ENCODE measurements at places on chromosomes 13 and 19. TPM values are rescaled to one million over a fixed set of nuclear protein-coding genes. Genes with fewer than 3 reads are reported as not detected.

- no peak for DNase-seq
These were observed 68.2 kb upstream of the LSM14A start for GRCh38 chr19:34104096-34104495.

- DNase-seq = no peak
These were observed 259.4 kb upstream of the DACH1 start for GRCh38 chr13:72126424-72126823.

DNA sequence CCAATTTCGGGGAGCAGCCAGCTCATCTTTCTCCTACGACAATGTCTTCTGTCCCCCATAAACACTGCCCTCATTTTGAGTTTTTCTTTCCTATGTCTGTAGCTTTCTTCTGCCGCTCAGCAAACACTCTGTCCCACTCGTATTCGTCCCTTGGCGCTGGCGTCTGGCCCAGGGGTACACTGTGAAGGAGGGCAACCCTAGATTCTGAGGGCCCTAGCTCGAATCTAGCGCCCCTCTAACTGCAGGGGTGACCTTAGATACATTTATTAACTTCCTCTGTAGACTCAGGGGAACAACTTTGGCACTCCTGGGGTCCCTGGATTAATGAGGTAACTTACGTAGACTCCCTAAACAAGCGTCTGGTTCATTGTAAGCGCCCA is 677 bp upstream of the LRCH1 start:
- no peak for DNase-seq

GRCh38 chr13:106490569-106491321 is 44.7 kb downstream of the EFNB2 start:
- DNase-seq = no peak

GRCh38 chr19:49932041-49932451 is 2.7 kb upstream of the NUP62 start:
- no peak for DNase-seq

DNA sequence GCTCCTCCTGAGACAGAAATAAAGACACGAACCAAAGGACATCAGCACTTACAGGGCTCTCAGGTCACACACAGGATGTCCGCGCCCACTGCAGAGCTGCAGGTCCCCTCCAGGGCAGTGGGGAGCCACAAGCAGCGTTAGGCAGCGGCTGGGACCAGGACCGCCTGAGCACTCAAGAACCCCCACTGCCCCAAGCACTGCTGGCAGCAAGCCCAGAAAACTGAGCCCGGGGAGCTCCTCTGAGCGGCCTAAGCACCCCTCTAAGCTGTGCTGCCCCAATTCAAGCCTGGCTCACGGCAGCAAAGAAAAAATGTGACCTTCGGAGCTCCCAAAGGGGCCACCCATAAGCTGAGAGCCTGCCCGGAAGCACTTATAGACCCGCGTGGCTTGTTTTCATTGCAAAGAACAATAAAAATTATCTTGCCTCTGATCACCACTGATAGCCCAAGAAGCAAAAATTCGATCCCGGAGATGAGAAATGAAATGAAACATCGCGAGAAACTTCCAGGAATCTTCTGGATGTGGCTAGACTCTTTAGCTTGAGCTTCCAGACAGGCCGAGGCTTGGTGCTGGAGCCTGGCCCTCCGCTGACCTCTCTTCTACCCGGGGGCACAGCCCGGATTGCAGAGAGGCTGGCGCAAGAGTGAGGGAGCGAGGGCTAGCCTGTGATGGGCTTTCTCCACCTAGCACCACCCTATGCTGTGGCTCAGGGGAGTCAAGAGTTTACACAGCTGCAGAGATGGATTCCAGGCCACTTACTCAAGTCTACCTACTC is 6.3 kb downstream of the DPP9 start:
- DNase-seq = no peak

DNA sequence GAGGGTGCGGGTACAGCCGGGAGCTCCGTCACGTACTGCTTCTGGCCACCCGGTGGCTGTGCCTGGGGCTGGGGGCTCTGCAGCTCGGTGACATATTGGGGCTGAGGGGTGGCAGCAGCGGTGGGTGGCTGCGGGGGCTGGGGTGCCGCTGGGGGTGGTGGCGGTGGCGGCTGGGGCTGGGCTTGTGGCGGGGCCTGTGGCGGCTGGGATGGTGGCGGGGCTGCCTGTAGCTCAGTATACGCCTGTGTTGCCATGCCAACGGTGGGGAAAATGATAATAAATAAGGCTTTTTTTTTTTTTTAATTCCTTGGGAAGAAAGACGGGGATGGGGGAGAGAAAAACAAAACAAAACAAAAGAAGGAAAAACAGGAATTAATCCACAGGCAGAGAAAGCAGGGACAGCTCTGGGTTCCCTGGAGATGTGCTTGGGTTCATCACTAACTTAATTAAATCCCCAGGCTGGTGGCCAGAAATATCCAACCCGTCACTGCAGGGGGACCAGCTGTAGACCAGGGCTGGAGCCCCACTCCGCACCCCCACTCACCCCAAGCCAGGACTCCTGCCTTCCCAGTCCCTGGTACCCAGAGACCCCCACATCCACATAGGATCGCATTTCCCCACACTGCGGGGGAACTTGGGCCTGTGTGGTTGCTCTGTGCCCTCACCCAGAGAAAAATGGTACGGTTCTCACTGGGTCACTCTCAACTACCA is 12.4 kb downstream of the RFX1 start:
- DNase-seq = no peak

GRCh38 chr19:1767464-1767933 is 14.2 kb downstream of the ONECUT3 start:
- no peak for DNase-seq

DNA sequence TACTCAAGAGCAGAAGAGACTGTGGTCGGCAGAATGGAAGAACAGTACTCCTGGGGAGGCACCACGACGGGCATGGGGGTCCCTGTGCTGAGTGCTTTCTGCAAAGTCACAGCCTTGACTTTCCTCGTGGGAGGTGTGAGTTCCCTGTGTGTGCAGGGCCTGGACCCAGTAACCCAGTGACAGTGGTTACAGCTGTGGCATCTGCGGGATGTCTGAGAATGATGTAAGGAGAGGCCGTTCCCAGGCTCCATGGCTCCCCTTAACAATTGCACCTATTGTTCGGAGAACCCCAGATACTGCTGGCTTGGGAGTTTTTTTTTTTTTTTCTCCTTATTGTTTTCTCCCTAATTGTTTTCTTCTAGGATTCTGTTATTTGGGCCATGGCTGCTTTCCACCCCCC is 5.1 kb upstream of the NANOS2 start:
- no peak for DNase-seq

DNA sequence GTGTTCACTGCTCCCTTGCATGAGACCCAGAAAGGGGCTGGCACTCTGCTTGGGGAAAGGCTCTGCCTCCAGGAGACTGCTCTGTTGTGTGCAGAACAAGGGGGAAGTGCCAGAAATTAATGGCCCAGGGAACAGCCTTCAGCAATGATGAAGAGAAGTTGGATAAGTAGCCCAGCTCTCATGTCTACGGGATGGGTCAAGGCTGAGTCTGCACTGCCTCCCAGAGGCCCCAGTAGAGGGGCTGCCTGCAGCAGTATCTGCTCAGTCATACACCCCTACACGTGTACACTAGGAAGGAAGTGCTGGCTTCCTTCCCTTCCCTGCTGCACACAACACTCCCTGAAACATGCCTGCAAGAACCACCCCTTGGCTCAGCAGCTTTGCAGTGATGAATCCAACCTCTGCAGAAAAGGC is 54.6 kb upstream of the URI1 start:
- no peak for DNase-seq

GRCh38 chr13:72782717-72783116 is 784 bp downstream of the PIBF1 start:
- DNase-seq = no peak

DNA sequence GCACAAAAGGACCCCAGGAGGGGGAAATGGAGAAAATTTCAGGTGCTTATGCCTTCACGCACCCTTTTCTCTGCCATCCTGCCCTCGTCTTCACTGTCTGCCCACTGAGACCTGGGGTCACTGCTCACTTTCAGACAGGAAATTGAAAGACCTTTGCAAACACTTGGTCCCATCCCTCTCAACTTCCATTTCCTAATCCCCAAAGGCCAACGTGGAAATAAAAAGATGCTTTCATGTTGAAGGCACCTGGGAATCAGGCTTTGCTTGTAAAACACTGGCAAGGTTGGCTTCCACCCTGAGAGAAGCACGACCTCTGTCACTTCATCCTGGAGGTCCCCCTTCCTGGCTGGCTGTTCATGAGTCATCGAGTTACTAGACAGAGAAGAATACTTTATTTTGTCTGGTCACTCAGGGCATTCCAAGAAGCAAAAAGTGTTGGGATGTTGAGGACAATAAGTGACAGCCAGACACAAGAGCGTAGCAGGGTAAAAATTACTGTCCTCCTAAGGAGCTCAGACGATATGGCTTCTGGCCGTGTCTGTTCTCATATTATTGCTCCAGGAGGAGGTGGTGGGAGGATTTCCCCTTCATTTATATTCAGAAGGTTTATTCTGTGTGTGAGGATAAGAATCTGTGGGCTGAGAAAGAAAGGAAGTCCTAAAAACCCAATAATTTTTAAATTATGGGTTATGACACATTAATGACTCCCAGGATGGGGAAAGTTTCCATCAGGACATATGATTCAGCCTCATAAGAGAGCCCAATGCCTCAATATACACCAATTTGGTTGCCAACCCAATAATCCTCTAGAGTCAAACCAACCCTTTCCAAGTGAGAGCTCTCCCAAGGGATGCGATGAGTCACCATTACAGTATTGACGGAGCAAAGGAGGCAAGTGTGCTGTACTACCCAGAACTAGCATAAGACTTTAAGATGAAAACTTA is 409.0 kb downstream of the COG6 start:
- DNase-seq = peak; percentile 49

GRCh38 chr13:71457645-71458044 is 409.4 kb downstream of the DACH1 start:
- no peak for DNase-seq

- DNase-seq = no peak
These were observed 511 bp downstream of the GARRE1 start for GRCh38 chr19:34254698-34255432.

DNA sequence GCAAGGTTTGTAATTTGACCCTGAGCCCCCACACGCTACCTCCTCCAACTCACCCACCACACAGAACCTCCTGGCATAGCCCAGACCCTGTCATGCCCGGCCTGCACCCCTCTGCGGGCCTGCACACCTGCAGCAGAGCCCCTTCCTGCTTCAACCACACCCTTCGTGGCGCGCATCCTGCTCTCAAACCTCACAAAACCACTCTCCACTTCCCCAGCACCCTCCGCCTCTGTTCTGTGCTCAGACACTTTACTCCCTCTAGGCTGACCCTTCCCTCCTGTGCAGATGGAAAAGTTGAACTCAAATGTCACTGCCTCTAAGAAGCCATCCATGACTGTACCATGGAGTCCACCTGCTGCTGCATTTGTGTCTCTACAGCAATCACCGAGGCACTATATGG is 28.5 kb downstream of the FAAP24 start:
- DNase-seq = no peak

DNA sequence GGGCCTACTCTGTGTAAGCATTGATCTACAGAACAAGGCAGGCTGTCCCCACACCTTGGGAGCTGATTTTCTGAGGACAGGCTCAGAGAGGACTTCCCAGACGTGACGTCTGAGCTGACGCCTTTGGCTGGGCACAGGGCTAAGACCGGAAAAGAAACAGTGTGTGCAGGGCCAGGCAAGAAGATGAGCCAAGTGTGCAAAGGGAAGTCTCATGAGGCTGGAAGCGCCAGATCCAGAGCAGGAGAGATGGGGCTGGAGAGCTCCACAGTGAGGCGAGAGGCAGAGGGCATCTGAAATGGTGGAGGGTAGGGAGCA is 12.7 kb downstream of the IGLON5 start:
- no peak for DNase-seq

DNA sequence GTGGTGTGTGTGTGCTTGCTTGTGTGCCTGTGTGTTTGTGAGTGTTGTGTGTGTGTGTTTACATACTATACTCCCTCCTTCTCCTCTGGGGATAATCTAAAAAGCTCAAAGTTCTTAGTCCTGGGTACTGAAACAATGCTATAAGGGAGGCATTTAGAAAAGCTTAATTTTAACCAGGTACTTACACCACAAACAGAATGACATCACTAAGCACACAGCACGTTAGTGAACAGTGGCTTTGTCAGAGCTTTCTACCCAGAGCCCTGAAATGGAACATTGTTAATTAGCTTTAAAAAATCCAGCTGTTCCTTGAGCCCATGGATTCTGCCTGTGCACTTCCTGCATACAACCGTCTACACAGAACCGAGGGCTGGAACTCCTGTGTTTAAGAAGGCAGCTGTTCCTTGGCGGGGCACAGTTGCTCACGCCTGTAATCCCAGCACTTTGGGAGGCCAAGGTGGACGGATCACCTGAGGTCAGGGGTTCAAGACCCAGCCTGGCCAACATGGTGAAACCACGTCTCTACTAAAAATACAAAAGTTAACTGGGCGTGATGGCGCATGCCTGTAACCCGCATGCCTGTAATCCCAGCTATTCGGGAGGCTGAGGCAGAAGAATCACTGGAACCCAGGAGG is 69.6 kb upstream of the RNF113B start:
- no peak for DNase-seq

DNA sequence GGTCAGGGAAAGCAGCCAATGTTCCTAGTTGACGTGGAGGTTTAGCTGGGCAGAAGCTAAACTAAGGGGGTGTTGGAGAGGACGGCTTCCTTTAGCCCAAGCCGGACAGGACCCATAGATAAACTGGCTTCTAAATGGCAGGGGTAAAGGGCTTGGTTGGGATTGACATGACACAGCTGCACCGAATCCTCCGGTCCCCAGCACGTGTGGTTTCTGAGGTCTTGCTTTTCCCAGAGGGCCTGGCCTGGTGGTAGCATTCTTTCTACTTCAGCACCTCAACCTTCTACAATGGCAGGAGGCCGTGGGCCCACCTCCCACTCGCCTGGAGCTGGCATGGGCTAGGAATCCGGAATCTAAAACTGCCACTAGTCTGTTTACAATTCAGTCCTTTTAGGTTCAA is 163.0 kb downstream of the FGF9 start:
- DNase-seq = no peak

DNA sequence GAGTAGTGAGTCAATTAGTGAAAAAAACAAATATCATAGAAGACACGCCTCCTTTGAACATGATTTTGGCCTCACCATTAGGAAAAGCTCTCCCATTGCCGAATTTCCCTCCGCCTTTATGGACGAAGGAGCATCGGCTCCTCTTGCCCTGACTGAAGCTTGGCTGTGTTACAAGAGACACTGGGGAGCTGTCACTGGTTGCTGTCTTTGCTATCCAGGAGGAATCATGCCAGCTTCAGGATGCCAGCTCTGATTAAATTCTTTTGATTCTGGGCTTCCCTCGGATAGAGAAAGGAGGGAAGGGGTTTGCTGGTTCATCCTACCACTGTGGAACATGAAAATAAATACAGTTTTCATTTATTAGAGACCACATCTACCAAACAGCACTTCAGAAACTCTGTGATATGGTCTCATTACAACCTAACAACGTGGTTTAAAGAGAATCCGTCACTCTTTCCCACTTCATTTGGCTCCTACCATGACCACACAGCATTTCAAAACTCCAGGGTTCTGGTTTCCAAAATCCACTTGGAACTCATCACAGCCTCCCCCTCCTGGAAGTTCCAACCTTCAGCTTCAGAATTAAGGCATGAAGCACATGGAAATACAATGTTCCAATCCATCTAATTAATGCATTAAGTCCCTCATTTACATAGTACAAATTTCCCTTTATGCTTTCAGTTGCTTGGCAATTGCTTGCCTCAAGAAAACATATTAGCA is 446.0 kb downstream of the EFNB2 start:
- no peak for DNase-seq

ZNF568 gene
- total RNA-seq = 7.7 TPM

TMEM238 gene
- total RNA-seq = 32.2 TPM

C19orf18 gene
- total RNA-seq = not detected

SLITRK6 gene
- total RNA-seq = 4.8 TPM

ZNF534 gene
- total RNA-seq = 0.19 TPM

KCTD4 gene
- total RNA-seq = 2.1 TPM

SHD gene
- not detected for total RNA-seq

SAFB2 gene
- 27.2 TPM for total RNA-seq

Data from lower leg skin (tissue), 4 donors.